ENCODE measurements at places on chromosomes 11 and 22.

GRCh38 chr11:96390488-96390792, 627 bp downstream of the JRKL start:
- no peak for DNase-seq

GRCh38 chr11:65278356-65278755, 16.6 kb downstream of the POLA2 start:
- no peak for DNase-seq

- DNase-seq, result no peak
Measured at GRCh38 chr22:26447584-26448329, 18.7 kb downstream of the ASPHD2 start.

DNA sequence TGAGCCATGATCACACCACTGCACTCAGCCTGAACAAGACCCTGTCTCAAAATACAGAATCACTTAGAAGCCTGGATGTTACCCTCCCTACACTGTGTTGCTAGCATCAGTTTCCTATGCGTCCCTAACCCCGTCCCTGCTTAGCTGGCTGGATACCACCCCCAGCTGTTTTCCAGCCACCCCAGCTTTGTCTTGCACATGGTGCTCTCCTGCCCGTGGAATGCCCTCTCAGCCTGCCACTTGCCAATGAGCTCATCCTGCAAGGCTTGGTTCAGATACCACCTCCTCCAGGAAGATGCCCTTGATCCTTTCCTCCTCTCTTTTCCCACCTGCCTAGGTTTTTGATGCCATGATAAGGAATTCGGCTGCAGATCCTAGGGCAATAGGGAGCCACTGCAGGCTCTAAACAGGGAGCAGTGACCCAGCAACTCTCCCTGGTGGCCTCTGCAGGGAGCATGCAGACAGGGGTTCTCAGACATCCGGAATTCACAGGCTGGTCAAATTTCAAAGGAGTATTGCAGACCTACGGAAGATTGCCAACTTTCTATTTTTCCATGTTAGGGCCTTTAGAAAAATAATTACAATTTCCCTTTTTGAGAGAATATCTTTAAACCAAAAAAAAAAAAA, 52.7 kb upstream of the WNT7B start:
- no peak for DNase-seq

GRCh38 chr11:118917481-118918127, 8.1 kb downstream of the BCL9L start:
- DNase-seq, result no peak

All from stimulated activated CD4-positive, alpha-beta T cell treated with anti-CD3 and anti-CD28 coated beads, Interleukin-2, amount 100 ng/mL, for 48 hours (primary cell).